IMR-90 (cell line): ENCODE measurements at places on chromosomes 6 and 20. TPM values are rescaled to one million over a fixed set of nuclear protein-coding genes. Genes with fewer than 3 reads are reported as not detected.
A peak's percentile ranks its signal among the peaks of the same experiment; 100 is the strongest.

The RAET1L gene
- total RNA-seq, result not detected in 2 replicates

The CLDN20 gene
- total RNA-seq, result not detected in 2 replicates

DNA sequence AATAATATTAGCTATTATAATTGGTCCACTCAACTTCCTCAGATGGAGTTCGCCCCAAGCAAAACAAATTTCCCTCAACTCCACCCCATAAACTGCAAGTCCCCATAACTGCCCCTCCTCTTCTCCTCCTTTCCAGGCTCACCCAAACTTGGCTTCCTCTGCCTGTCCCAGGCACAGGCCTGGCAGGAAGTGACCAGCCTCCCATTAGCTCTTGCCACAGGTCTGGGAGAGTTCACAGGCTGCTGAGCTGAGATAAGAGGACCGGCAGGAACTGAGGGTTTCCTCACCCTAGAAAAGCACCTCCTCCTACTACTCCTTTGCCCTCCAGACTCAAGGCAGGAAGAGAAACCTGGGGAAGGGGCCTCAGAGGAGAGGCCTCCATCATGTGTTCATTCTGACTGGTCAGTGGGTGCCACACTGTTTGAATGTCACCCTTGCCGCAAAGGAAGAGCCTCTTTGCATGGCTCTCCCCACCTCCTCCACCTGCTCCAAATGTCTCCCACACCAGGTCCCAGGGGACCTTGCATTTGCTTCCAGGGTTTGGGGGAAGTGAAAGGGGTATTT is 24.5 kb upstream of the SMIM29 start:
- H3K4me1 ChIP-seq, result 0 out of 2 replicates have a peak, but pooled peaks cover 2% of the 10 kb centered on the region
- H3K4me3 ChIP-seq, result no peak overlapping the region
- 0 out of 2 replicates have a peak, but pooled peaks cover 1% of the 10 kb centered on the region for H3K36me3 ChIP-seq
- no peak overlapping the region for H3K27ac ChIP-seq

- DNase-seq, result no peak
- H3K27ac ChIP-seq, result no peak overlapping the region
- H3K36me3 ChIP-seq, result no peaks in the 10 kb centered on the region
Observed at GRCh38 chr6:156562636-156563035, 214.5 kb upstream of the ARID1B start.

GRCh38 chr20:33119725-33120720 is 40.6 kb downstream of the BPIFB4 start:
- no peaks in the 10 kb centered on the region for H3K4me1 ChIP-seq
- no peak overlapping the region for H3K4me3 ChIP-seq
- DNase-seq, result no peak
- peaks cover 4% of the 10 kb centered on the region; the same call in 1 of the 2 replicates for H3K27me3 ChIP-seq
- H3K27ac ChIP-seq, result no peak overlapping the region

DNA sequence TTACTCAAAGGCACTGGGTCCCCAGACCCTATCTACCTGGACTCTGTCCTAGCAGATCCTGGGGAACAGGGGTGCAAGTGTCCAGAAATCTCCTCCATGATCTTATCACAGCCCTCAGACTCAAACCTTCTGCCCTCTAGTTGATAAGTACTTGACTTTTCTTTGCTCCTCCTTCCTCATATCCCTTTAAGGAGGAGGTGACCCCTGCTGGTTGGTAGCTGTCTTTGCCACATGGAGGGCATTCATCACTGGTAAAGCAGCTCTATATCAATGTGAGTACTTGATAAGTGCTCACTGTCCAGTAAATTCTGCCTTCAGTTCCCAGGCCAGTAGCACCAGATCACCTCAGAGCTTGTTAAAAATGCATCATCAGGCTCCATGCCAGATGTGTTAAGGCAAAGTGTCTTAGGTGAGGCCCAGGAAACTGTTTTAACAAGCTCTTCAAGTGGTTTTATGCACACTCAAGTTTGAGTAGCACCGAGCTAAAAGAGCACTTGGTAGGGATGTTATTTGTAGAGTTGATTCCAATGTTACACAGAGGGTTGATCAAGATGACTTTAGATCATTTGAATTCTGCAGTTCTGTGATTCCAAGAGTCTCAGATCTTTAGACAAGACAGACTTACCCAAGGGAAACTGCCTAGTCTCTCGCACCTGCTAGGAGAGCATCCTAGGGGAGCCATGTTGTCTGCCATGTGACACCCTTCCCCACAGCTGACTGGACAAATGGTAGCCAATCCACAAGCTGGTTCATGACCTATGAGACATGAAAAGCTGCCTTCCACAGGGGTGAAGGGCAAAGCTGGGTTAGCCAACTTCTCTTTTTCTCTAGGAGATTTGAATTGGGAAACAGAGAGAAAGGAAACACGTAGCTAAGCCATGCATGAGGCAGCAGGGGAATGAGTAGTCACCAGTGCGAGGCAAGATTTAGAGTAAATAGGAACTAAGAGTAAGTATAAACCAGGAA is 18.6 kb downstream of the TREML2 start:
- no peaks in the 10 kb centered on the region for H3K36me3 ChIP-seq
- no peak overlapping the region for H3K27ac ChIP-seq
- no peak overlapping the region for H3K4me3 ChIP-seq
- H3K27me3 ChIP-seq, result peaks cover 16% of the 10 kb centered on the region; the same call in 1 of the 2 replicates
- DNase-seq, result peak; percentile 55
- H3K4me1 ChIP-seq, result no peaks in the 10 kb centered on the region
